Activated CD4-positive, alpha-beta T cell treated with anti-CD3 and anti-CD28 coated beads for 48 hours (primary cell): ENCODE measurements at places on chromosomes 7 and 10.
A peak's percentile ranks its signal among the peaks of the same experiment; 100 is the strongest.

- no peak for DNase-seq
Measured at GRCh38 chr10:85919491-85920021, 447.0 kb downstream of the GRID1 start.

DNA sequence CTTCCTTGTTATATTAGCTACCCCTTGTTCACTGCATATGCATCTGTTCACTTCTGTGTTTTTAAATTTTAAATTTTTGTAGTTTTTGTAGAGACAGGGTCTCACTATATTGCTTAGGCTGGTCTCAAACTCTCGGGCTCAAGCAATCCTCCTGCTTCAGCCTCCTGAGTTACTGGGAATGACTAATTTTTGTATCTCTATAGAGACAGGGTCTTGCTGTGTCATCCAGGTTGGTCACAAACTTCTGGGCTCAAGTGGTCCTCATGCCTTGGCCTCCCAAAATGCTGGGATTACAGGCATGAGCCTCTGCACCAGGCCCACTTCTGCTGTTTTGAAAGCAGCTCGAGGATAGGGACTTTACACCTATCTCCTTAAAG, 64.6 kb downstream of the PRTFDC1 start:
- no peak for DNase-seq

GRCh38 chr7:137120690-137121089, 222.8 kb downstream of the PTN start:
- no peak for DNase-seq

GRCh38 chr10:47222461-47222860, 77.5 kb upstream of the GDF10 start:
- no peak for DNase-seq

DNA sequence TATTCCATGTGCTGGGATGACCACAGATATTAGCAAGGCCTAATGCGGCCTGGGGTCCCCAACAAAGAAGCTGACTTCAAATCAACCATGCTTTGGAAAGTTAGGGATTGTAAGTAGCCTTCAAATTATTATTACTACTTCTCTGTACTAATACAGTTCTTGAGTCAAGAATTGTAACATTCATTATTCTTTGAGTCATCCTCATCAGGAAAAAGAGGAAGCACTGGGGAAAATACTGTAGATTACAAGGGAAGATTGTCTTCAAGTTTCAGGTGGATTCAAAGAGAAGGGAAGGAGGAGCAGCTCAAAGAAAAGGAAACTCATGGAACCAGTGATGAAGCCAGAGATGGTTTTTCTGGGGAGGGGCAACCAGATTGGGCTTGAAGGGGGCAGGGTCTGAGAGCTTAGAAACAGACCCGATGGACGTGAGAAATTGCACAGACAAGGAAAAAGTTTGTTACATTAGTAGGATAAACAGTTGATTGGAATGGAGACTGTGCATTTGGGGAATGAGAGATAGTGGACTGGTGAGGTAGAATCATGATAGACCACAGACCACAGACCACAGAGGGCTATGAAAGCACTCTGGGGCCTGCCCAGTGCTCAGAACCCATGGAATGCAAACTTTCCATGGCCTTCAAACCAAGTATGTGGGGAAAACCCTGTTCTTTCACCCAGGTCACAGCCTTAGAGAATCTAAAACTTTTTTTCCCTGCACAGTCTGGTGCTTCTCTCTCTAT, 209.9 kb downstream of the ZNF365 start:
- no peak for DNase-seq

DNA sequence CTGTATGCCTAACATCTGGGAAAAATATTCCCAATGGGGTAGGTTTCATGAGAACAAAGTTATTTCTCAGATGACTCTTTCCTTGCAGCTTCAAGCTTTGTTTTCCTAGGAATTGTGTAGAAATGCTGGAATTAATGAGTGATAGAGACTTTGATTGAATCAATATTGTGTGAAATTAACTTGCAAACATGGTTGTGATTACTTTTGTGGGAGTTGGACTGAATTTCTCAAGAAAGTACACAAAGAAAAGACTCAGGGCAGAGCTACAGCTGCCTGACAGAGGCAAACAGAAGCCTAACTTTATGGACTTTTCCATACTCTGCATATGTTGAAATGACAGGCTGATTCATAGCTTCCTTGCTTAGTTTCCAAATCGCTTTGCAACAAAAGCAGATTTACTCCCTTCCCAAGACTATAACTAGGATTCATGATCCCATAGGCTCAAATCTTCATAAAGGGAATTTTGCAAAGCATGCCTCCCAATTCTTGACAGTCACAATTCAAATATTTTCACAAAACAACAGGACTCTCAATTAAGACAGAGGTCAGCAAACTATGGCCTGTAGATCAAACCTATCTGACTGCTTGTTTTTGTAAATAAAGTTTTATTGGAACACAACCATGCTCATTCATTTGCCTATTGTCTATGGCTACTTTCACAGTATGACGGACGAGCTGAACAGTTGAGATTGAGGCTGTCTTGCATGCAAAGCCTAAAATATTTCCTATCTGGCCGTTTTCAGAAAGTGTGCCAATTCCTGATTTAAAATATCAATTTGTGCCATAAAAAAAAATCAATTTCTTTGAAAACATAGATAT, 27.6 kb downstream of the NRP1 start:
- no peak for DNase-seq

GRCh38 chr10:105727131-105727530, 1086.0 kb downstream of the SORCS3 start:
- no peak for DNase-seq

GRCh38 chr10:92544296-92544695, 29.6 kb downstream of the IDE start:
- no peak for DNase-seq

DNA sequence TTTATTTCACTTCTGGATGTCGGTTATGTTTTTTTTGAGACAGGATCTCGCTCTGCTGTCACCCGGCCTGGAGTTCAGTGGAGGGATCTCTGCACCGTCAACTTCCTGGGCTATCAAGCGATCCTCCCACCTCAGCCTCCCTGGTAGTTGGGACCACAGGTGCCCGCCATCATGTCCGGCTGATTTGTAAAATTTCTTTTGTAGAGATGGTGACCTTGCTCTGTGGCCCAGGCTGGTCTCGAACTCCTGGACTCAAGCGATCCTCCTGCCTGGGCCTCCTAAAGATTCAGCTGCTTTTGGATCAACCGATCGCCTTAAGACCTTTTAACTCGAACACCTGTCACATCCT, 606 bp upstream of the RABGEF1 start:
- no peak for DNase-seq

GRCh38 chr7:116064179-116064578, 33.6 kb upstream of the TFEC start:
- DNase-seq: no peak

DNA sequence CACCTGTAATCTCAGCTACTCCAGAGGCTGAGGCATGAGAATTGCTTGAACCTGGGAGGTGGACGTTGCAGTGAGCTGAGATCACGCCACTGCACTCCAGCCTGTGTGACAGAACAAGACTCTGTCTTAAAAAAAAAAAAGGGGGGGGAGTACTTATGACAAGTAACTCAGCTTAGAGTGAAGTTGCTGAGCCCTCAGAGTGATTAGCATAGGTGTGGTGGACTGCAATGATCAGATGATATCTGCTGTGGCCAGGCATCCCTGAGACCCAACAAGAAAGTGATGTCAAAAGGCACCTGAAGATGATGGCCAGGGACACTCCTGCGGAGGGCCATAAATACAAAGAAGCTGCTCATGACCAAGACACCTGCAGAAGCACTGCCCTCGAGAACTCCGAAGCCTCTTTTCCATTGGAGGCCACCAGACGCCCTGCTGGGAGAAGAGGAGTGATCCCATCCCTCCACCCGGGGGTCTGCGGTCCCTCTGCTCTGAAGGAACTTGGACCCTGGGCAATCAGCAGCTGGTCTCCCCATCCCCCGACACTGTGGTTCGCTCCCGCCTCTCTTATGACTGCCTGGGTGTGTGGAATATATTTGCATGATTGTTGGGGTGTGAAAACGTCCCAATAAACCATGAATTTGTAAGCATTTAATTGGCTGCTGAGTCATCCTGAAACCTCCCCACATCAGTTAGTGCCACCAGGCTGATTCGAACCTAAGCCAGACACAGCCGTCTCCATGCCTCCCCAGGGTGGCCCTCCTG, 46.0 kb downstream of the RASGEF1A start:
- peak; percentile 2 for DNase-seq

DNA sequence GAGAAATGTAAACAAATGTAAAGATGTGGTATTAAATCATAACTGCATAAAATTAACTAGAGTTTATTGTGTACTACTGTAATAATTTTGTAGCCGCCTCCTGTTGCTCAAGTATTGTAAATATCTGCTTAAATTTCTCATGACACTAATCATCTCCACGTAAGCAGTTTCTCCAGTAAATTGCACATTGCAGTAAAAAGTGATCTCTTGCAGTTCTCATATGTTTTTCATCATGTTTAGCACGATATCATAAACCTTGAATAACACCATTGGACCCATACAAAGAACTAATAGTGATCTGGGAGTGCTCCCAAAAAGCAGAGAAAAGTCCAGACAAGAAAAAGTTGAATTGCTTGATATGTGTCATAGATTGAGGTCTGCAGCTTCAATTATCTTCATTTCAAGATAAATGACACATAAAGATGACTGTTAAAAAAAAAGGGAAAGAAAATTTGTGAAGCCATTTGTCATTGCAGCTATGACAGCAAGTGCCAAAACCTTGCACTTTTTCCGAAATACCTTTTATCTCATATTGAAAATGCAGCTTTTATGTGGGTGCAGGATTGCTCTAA, 15.3 kb downstream of the LIPA start:
- DNase-seq: no peak
